ENCODE measurements at places on chromosomes 11 and 22. TPM values are rescaled to one million over a fixed set of nuclear protein-coding genes. Genes with fewer than 3 reads are reported as not detected.

Gene BAIAP2L2
- total RNA-seq = 4.4 TPM

Gene CD6
- total RNA-seq = 0.18 TPM

Gene DGAT2
- total RNA-seq = 2.1 TPM

Gene NEU3
- total RNA-seq = 4.0 TPM

Gene XRCC6
- total RNA-seq = 347 TPM

Gene PKP3
- total RNA-seq = 39.8 TPM

Gene CAT
- total RNA-seq = 48.7 TPM

Gene KCNJ1
- not detected for total RNA-seq

Gene PARVA
- total RNA-seq = 24.4 TPM

Gene LRRC74B
- not detected for total RNA-seq

Gene APOC3
- not detected for total RNA-seq

Gene SNX32
- total RNA-seq = not detected

Gene NFAM1
- total RNA-seq = not detected

Gene OR10A2
- total RNA-seq = not detected

Gene TNNI2
- total RNA-seq = not detected

Gene SLCO2B1
- total RNA-seq = 4.0 TPM

Gene HDHD5
- 42.6 TPM for total RNA-seq

Gene APLNR
- 0.13 TPM for total RNA-seq

Gene APOL5
- not detected for total RNA-seq

Gene OR56A1
- total RNA-seq = not detected

Gene SYCE3
- 0.58 TPM for total RNA-seq

Gene OR4A16
- total RNA-seq = not detected

Gene TSKU
- 192 TPM for total RNA-seq

Gene PRODH
- 0.89 TPM for total RNA-seq

Gene CATSPER1
- 2.0 TPM for total RNA-seq

Gene SGSM1
- total RNA-seq = 0.45 TPM

Gene ZBTB16
- total RNA-seq = not detected

Gene C11orf52
- total RNA-seq = not detected

Gene NCR3LG1
- 2.1 TPM for total RNA-seq

Gene TSGA10IP
- not detected for total RNA-seq

Gene APOL4
- total RNA-seq = not detected

Gene BEST1
- total RNA-seq = 0.91 TPM

Gene POU2AF2
- total RNA-seq = not detected

Gene ART1
- total RNA-seq = not detected

Gene RIMBP3C
- total RNA-seq = 0.27 TPM

Gene ANKRD13D
- 27.2 TPM for total RNA-seq

Gene RIMBP3B
- total RNA-seq = 0.38 TPM

Gene MOGAT2
- total RNA-seq = not detected

Gene SHISAL1
- 5.8 TPM for total RNA-seq

Gene PDGFD
- total RNA-seq = 8.5 TPM

Gene APOA5
- total RNA-seq = not detected

Gene TPBGL
- total RNA-seq = 0.15 TPM

Gene BLID
- not detected for total RNA-seq

Gene MS4A12
- not detected for total RNA-seq

Gene MGAT3
- 0.38 TPM for total RNA-seq

Gene ENTHD1
- not detected for total RNA-seq

Gene TNNT3
- total RNA-seq = not detected

Gene RASD2
- 1.1 TPM for total RNA-seq

Gene OR51B5
- not detected for total RNA-seq

Gene NXPE2
- total RNA-seq = not detected

Gene LRRN4CL
- total RNA-seq = 0.07 TPM

Gene CAPN5
- 7.2 TPM for total RNA-seq

Gene TMEM86A
- total RNA-seq = 0.29 TPM

Gene HORMAD2
- not detected for total RNA-seq

Gene CECR2
- 0.08 TPM for total RNA-seq

Measured in A549 treated with RU486 at 1 μM for 4 hours (cell line).